Thoracic aorta (tissue), 2 donors: ENCODE measurements at places on chromosomes 16 and 17. TPM values are rescaled to one million over a fixed set of nuclear protein-coding genes. Genes with fewer than 3 reads are reported as not detected.

DNA sequence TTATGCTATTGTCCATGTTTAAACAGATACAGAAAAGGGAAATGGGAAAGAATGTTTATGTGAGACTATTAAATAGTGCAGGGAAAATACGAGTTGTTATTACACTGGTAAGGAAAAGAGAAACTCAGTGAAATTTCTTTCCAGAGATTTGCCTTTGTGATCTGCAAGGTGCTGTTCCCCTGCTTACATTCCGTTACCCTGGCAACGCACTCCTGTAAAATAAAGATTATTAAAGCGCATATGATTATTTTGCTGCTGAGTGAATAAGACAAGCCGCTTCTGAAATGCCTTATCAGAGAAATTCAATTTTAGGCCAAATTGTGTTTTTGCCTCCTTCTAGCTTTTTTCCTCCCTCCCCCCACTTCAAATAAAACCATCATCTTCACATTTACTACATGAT is 328.6 kb upstream of the PMFBP1 start:
- no peaks in the 10 kb centered on the region for H3K36me3 ChIP-seq
- H3K4me3 ChIP-seq: no peak overlapping the region
- no peaks in the 10 kb centered on the region for H3K4me1 ChIP-seq
- no peak overlapping the region for H3K27ac ChIP-seq
- H3K27me3 ChIP-seq: no peaks in the 10 kb centered on the region
- no peak for DNase-seq

DNA sequence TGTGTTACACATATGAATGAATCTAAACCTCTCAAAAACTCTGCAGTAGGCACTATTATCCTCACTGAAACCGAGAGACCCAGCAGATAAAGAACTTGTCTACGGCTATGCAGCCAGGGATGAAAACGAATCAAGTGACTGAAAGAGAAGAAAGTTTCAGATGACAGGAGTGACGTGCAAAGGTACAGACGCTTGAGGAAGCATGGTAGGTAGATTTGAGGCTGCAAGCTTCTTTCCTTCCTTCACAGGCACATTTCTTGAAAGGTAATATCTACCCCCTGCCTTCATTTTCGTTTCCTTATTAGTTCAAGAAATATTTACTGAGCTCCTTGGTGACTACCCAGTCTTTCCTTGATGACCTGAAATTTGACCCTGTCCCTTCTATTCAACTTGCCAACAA is 211.5 kb upstream of the AXIN2 start:
- no peaks in the 10 kb centered on the region for H3K4me1 ChIP-seq
- H3K27ac ChIP-seq: no peak overlapping the region
- no peaks in the 10 kb centered on the region for H3K36me3 ChIP-seq
- no peaks in the 10 kb centered on the region for H3K27me3 ChIP-seq
- no peak for DNase-seq

GRCh38 chr16:47660540-47660939 is 199.4 kb downstream of the PHKB start:
- peaks cover 12% of the 10 kb centered on the region for H3K36me3 ChIP-seq
- no peak overlapping the region for H3K4me3 ChIP-seq
- H3K27me3 ChIP-seq: no peaks in the 10 kb centered on the region
- H3K4me1 ChIP-seq: no peaks in the 10 kb centered on the region

- H3K36me3 ChIP-seq: no peaks in the 10 kb centered on the region
- H3K4me1 ChIP-seq: peaks cover 17% of the 10 kb centered on the region
- no peaks in the 10 kb centered on the region for H3K27me3 ChIP-seq
- peak overlapping the region; percentile 98 for H3K4me3 ChIP-seq
These were observed 1.4 kb downstream of the UBE2O start for GRCh38 chr17:76451506-76451905.

GRCh38 chr17:45718791-45719190 is 65.3 kb upstream of the CRHR1 start:
- H3K4me3 ChIP-seq: no peak overlapping the region
- DNase-seq: no peak
- H3K36me3 ChIP-seq: no peaks in the 10 kb centered on the region
- H3K4me1 ChIP-seq: no peaks in the 10 kb centered on the region
- H3K27me3 ChIP-seq: no peaks in the 10 kb centered on the region

- H3K4me1 ChIP-seq: no peaks in the 10 kb centered on the region
- no peaks in the 10 kb centered on the region for H3K27me3 ChIP-seq
- no peak overlapping the region for H3K4me3 ChIP-seq
These were observed 102.7 kb upstream of the HLF start for GRCh38 chr17:55161935-55162555.

- no peaks in the 10 kb centered on the region for H3K4me1 ChIP-seq
- H3K4me3 ChIP-seq: no peak overlapping the region
- no peaks in the 10 kb centered on the region for H3K27me3 ChIP-seq
- peaks cover 6% of the 10 kb centered on the region for H3K36me3 ChIP-seq
- DNase-seq: no peak
- no peak overlapping the region for H3K27ac ChIP-seq
These were observed 52.7 kb downstream of the LMF1 start for GRCh38 chr16:918068-918467.

GRCh38 chr17:83056583-83057396 is 22.6 kb upstream of the METRNL start:
- H3K36me3 ChIP-seq: no peaks in the 10 kb centered on the region
- peak overlapping the region; percentile 64 for H3K4me3 ChIP-seq
- peak overlapping the region; percentile 86 for H3K27ac ChIP-seq
- H3K4me1 ChIP-seq: peaks cover 12% of the 10 kb centered on the region
- H3K27me3 ChIP-seq: no peaks in the 10 kb centered on the region

- no peaks in the 10 kb centered on the region for H3K27me3 ChIP-seq
- H3K36me3 ChIP-seq: no peaks in the 10 kb centered on the region
- no peak overlapping the region for H3K4me3 ChIP-seq
- DNase-seq: no peak
These were observed 7.6 kb upstream of the FZD2 start for GRCh38 chr17:44549686-44550085.

DNA sequence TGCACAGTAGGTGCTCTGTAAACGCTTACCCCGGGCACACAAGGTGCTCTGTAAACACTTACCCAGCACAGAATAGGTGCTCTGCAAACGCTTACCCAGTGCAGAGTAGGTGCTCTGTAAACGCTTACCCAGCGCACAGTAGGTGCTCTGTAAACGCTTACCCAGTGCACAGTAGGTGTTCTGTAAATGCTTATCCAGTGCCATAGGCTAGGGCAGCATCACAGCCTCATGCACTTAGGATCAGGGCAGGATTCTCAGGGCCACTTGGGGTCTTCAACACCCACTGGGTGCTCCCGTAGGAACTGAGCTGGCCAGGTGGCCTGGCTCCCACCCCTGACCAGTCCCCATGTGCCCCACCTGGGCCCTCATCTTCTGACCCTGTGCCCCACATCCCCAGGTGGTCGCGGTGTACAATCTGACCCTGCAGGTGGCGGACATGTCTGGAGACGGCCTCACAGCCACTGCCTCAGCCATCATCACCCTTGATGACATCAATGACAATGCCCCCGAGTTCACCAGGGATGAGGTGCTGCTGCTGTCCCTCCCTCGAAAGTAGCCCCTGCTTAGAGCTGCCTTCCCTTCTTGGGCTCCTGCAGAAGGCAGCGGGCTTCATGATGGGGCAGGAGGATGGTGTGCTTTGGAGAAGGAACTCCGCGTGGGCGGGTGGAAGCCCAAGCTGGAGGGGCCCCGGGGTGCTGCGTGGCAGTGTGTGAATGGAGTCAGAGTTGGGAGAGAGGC is 13.1 kb downstream of the SLC22A31 start:
- no peaks in the 10 kb centered on the region for H3K36me3 ChIP-seq
- no peaks in the 10 kb centered on the region for H3K4me1 ChIP-seq
- no peak overlapping the region for H3K4me3 ChIP-seq
- no peak for DNase-seq

GRCh38 chr16:68470461-68471150 is 22.3 kb upstream of the SMPD3 start:
- peak overlapping the region; percentile 60 for H3K4me3 ChIP-seq
- no peaks in the 10 kb centered on the region for H3K36me3 ChIP-seq
- no peaks in the 10 kb centered on the region for H3K27me3 ChIP-seq
- peak overlapping the region; percentile 41 for H3K27ac ChIP-seq
- H3K4me1 ChIP-seq: peaks cover 20% of the 10 kb centered on the region
- no peak for DNase-seq

GRCh38 chr16:71954699-71955195 is 45.5 kb downstream of the PKD1L3 start:
- DNase-seq: no peak
- H3K4me3 ChIP-seq: no peak overlapping the region
- H3K4me1 ChIP-seq: no peaks in the 10 kb centered on the region
- H3K27me3 ChIP-seq: no peaks in the 10 kb centered on the region
- no peaks in the 10 kb centered on the region for H3K36me3 ChIP-seq

The DPEP3 gene
- total RNA-seq: not detected

The IRF8 gene
- total RNA-seq: 27.0 TPM

The SPAG9 gene
- 105 TPM for total RNA-seq

The ABCA9 gene
- 31.5 TPM for total RNA-seq

The KRT31 gene
- total RNA-seq: not detected

The IGF2BP1 gene
- total RNA-seq: 0.07 TPM
